ENCODE measurements at places on chromosomes 12 and 14.

- peak; percentile 77 for DNase-seq
Observed at GRCh38 chr12:81450920-81451739, 308.0 kb downstream of the PPFIA2 start.

DNA sequence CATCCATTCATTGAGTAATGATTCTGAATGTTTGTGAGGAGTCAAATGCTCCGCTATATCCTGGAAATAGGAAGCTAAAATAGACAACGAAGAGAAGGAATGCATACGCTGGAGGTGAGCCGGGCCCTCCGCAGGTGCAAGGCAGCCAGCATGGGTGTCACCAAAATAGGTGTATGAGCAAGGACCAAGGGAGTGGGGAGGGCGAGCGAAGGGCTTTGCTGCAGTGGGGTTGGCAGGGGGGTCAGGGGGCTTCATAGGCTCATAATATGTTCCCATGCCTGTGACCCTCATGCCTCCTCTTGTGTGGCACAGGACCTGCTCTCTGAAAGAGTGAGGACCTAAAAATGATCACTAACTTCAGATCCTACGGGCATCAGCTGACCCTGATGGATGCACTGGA, 73.0 kb downstream of the PRMT8 start:
- no peak for DNase-seq

DNA sequence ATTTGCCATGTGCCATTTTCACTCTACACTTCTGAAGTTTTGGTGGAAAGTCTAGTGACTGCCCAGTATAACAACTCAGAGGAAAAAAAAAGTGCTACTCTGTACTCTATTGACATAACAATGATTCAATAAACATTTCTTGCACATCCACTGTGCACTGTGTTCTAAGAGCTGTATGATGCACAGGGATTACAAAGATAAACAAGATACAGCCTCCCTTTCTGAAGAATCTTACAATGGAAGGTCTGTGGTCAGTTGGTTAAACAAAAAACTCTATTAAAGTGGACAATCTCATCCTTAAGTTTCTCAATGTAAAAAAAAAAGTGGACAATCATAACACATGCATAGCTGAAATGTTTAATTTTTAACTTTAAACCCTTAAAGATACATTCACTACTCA, 105.7 kb upstream of the RASSF8 start:
- DNase-seq: no peak

DNA sequence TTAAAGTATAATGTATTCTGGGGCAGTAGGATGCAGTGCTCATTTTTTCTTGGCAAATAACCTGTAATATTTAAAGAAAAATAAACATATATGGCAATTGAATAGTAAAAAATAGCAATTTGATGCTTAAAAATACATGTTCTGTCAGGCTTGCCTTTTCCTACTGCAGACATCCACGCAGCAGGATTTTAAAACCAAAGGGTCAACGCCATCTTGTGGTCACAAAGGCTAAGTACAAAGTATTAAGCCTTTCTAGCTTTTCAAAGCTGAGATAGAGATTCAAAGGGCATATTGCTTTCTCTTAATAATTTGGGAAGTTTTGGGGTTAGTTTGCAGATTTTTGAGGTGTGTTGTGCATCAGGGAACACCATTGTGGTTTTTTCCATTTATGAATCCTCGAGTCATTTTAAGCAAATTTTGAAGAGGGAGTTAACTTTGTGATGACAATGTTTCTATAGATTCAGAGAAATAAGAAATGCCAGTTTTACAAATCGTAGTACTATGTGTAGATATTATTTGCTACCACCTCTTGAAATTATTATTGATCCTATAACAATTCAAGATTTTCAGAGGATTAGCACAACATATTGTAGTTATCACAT, 4.7 kb upstream of the CCER1 start:
- no peak for DNase-seq

DNA sequence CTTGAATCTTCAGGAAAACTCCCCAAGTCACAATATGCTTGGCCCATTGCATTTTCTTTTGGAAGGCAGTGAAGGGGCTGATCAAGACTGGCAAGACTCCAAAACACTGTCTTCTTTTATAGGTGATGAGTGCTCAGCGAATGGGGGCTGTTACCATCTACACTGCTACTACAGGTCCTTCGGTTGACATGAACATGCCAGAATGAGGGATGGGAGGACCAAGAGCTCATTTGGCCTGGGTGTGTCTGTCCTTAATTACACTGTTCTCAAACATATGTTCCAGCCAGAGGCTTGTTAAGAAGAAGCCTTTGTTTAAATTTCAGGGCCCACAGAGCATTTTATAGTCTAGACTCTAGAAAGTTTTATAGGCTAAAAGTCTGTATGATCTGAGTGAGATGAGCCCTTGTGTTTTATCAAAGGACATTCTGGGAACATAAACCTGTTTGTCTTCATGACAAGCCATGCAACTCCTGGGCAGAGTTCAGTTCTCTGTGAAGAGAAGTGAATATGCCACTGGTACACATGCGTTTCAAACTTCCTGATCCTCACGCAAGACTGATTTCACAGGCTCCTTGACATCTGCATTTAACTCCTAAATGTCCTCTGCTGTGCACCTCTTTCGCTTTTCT, 4.7 kb upstream of the FAM234B start:
- DNase-seq: no peak

- DNase-seq: no peak
Observed at GRCh38 chr14:87940382-87940781, 52.6 kb downstream of the GALC start.

DNA sequence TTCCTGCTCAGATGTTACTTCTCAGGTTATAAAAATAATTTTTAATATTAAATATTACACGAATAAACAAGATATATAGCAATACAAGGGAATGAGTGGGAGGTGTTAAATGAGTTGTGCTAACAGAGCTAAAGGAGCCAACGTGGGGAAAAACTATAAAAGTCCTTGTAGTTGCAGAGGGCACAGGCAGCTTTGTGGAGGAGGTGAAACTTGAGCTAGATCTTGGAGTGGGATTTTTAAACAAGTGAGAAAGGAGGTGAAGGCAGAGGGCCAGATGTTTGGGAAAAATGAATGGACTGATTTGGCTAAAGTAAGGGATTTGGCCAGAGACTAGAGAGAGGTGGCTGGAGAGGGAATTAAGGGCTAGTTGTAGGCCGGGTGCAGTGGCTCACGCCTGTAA, 5.2 kb upstream of the FKBP11 start:
- no peak for DNase-seq

GRCh38 chr14:19917243-19917642, 3.2 kb upstream of the OR4K5 start:
- no peak for DNase-seq

- no peak for DNase-seq
Observed at GRCh38 chr12:7155471-7156034, 25.4 kb downstream of the CLSTN3 start.

DNA sequence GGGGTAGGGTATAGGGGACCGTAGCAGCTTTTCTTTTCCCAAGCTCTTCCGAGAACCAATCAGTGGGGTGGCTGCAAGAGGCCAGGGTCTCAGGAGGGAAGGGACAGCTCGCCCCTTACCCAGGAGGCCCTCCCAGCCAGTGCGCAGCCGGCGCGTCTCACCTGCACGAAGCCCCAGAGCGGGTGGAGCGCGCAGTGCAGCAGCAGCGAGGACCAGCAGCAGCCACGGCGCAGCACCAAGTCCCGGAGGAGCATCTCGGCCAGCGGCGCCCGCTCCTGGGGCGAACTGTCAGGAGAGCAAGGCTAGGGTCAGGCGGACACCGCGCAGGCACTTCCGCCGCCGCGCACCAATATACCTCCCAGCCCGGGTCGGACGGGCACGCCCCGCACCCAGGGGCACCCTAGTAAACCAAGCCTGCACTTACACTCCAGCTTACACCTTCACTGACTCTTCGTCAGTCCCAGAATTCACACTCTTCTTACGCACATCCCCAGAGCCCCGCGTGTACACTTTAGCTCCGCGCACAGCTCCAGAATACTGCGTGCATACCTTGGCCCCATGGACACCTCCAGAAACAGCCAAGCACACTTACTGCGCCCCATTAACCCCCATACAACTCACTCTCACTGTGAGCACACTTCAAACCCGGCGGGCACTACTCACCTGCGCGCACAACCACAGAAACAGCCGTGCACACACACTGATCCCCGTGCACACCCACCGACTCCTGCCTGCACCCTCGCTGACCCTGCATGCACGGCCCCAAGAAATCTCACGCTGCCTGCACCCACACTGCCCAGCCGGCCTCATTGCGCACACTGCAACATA, 606 bp downstream of the PRIMA1 start:
- DNase-seq: no peak

DNA sequence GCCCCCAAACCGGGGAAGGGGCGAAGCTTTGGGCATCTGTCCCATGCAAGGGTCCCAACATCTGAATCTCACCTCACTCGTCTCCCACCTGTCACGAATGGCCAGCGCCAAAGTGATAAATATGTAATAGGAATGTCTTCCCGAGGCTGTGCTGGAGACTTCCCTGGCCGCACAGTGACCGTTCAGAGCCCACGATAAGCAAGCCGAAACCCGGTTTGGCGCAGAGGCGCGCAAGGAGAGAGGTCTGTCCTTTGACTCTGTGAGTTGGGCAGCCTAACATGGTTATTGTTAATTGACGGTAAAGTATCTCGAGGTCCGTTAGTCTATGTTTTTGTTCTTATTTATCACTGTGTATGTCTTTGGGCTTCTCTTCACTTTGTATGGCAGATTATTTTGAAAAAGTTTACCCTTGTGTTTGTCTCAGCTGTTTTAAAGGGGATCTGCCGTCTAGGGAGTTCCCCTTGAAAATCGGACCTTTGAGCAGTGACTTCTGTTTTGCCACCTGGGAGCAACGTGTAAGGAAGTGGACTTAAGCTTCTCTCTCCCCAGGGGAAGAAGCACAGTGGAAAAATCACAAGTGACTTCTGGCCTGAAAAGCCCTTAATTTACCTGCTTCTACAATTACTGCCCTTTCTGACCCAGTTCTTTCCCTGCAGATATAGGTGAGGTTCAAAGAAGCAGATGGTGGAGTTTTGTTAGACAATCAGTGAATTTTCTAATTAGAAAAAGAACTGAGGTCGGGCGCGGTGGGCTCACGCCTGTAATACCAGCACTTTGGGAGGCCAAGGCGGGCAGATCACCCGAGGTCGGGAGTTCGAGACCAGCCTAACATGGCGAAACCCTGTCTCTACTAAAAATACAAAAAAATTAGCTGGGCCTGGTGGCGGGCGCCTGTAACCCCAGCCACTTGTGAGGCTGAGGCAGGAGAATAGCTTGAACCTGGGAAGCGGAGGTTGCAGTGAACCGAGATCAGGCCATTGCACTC, 1.1 kb upstream of the TM9SF1 start:
- no peak for DNase-seq

- DNase-seq: no peak
Observed at GRCh38 chr14:73324533-73324932, 87.2 kb downstream of the PAPLN start.

GRCh38 chr12:7241404-7242005, 52.0 kb downstream of the PEX5 start:
- DNase-seq: no peak

DNA sequence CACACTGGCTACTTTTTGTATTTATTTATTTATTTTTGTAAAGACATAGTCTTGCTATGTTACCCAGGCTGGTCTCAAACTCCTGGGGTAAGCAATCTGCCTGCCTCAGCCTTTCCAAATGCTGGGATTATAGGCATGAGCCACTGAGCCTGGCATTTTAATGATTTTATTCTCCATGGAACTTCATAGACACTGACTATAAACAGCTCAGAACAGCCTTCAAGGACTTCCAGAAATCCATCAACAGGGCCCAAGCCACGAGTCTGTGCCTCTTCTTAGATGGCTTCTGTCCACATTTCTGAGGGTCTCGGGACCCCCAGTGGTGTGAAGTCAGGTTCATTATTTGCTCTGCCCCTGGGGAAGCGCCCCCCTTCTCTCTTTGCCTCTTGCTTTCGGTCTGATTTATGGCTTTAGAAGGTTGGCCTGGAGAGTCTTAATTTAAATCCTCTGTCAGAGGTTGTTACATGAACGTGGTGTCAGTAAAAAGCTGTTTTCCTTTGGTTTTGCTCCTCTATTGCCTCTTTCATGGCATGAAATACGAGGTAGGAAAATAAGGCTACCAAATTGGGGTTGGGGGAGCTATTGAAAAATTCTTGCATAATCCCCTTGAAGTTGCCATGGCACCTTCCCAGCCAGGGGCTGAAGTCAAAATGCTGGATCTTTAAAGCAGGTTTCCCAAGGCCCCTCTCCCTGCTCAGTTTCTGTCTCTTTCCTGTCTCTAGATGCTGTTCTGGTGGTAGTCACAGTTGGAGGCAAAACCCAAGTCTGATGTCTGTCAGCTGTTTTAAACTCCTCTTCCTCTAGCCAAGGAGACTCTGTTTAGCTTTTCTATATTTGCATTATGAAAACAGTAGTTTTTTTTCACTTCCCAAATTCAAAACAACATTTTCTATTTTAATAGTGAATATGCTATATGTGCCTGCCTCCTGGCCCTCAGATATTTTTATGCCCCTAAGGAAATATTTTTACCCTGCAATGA, 129.4 kb downstream of the SMOC1 start:
- no peak for DNase-seq

DNA sequence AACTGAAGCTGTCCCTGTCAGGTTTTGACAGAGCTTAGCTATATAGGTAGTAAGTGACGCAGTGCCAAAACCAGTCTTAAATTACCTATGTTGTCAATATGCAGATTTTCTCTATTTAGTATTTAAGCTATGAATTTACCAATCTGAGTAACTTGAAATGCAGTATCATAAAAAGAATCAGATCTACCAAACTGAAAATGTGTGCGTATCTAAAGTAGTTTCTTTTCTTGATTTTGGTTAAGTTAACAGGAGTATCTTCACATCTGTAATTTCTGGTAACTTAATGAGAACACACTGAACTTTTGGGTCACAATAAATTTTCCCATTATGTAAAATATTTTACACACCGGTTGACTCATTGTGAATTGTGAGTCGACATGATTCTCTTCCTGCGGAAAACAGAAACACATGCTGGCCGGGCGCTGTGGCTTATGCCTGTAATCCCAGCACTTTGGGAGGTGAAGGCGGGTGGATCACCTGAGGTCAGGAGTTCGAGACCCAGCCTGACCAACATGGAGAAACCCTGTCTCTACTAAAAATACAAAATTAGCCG, 45.1 kb downstream of the TRAF3 start:
- DNase-seq: no peak

GRCh38 chr14:89349171-89350008, 67.6 kb downstream of the FOXN3 start:
- peak; percentile 52 for DNase-seq

DNA sequence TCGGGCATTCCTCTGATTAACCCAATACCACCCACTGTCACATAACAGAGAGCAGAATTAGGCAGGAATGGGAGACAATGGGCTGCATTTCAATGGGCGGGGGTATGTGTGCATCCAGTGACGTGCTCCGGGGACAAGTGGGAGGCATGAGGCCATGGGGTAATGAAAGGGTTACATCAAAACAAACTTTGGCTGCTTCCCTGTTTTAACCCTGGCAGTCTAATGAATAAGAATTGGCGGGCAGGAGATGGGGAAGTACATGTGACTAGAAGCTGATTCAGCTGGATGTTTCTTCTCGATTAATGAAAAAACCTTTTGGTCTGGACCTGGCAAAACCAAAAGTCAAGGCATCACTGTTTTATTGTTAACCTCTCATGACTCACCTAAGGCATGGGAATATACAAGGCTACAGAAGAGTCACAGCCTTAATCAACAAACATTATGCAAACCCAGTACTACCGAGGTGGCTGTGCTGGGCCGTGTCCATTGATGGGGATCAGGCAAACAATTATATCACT, 44.2 kb downstream of the SOCS2 start:
- peak; percentile 54 for DNase-seq
